ENCODE measurements at places on chromosomes 12 and 14.

DNA sequence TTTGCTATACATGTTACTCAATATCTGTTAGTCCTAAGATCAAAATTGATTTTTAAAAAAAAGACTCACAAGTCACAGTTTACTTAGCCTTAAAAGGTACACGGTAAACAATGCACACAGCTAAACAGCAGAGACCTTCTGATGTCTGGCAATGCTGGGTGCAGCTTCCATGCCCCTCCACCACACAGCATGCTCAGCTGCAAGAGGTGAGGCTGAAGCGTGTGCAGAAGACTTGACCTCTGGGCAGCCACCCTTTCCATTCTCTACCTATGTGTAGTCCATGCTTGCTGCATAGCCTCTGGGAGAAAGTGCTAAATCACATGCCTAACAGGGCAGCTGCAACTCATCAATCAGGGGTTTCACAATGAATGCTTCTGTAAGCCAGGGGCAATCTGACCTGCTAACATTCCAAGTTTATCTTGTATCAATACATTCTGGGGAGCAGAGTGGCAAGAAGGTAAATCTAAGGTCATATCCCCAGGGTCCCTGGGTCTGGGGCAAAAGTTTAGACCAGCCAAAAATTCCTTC, 44.5 kb upstream of the AMN1 start:
- DNase-seq, result no peak

GRCh38 chr14:25231004-25231403, 181.1 kb upstream of the STXBP6 start:
- DNase-seq, result no peak

GRCh38 chr14:80645667-80646413, 295.7 kb downstream of the CEP128 start:
- no peak for DNase-seq

DNA sequence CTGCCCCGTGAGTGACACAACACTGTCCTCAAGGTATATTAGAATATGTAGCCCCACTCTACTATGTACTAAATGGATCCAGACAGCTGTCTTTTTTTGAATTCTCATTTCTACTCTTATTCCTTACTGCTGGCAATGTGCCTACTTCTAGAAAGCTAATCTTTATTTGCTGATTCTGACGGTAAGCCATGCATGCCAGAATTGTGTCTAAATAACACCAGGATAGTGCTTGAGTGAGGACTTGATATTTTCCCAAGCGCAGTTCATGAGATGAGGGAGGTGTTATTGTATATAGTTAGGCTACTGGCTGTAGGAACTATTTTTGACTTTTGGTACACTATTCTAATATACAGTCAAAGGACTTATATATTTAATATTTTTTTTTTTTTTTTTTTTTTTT, 316.2 kb upstream of the NAV3 start:
- DNase-seq, result no peak

GRCh38 chr12:106522708-106523107, 60.1 kb upstream of the RFX4 start:
- no peak for DNase-seq
